Cerebellar cortex (tissue), 1 donor: ENCODE measurements at places on chromosomes 5 and 9.
A peak's percentile ranks its signal among the peaks of the same experiment; 100 is the strongest.

DNA sequence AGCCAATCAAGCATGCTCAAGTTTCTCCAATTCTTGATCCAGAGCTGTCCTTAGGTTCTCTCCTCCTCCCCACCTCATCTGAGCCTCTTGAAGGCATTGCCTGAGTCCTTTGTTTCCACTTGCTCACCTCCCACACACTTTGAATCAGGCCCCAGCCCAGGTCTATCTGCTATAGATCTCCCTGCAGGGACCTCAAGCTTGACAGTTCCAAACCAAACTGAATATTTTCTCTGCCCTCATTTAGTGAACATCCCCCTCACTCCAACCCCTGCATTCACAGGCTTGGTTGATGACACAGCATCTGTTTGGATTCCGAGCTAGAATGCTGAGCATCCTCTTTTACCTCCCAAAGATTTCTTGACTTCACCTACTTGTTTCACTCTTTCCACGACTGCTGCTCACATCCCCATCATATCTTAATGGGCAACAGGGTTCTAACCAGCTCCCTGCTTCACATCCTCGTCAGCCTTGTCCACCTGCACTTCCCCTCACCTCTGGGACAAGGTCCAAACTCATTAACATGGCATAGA, 474.5 kb downstream of the ZSWIM6 start:
- no peak for DNase-seq

DNA sequence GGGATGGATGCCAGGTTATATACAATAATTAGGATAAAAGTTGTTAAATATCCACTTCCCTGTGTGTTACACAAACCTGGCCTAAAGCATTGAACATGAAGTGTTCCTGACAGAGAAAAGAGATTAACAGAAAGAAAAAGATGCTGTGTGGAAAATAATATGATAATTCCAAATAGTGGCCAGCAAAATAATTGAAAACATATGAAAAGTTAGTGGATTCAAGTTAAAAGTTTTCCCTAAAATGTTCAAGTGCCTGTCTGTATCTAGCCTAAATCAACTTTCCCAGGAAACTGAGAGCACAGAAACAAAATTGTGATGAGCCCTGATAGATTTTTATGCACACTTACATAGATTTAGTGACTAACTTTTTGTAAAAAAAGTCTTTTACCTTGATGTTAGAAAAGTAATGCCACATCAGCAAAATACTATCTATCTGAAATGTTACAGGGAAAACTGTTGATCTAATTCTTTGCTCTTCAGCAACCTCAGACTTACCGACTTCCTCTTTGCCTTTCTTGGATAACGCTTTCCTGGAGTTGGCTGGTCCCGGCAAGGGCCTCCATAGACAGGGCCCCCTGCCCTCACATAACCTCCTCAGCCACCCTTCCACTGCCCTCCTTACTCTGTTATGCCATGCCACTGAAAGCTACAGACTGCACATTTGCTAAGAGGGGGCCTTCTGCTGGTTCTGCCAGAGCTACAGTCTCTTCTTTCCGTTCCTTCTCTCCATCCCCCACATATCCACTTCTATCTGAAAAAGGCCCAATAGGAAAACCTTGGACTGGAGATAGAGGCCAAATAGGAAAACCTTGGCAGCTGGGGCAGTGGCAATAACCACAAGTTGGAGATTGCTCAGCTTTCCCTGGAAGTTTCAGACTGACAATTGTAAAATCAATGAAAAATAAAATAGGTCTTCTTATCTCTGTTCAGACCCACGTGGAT, 44.4 kb downstream of the ZNF474 start:
- DNase-seq, result no peak

DNA sequence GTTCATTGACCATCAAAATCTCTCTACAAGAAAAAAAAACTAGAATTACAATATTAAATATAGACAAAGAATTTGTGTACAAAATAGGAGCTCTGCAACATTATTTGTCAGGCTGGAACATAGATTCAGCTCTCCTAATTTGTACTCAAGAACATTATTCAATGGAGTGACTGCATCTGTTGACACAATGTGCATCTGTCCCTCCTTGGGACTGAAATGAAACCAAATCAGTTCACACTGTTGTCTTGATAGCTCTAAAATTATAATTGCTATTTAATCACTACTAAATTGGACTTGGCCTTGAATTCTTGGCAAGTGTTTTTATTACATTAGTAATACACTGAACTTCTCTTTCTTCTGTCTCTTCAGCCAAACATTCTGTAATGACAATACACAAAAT, 47.7 kb downstream of the FTMT start:
- DNase-seq, result no peak

GRCh38 chr9:36939655-36940499, 94.2 kb downstream of the PAX5 start:
- no peak for DNase-seq

- DNase-seq, result no peak
Observed at GRCh38 chr5:115626445-115626823, 598 bp upstream of the TMED7 start.

DNA sequence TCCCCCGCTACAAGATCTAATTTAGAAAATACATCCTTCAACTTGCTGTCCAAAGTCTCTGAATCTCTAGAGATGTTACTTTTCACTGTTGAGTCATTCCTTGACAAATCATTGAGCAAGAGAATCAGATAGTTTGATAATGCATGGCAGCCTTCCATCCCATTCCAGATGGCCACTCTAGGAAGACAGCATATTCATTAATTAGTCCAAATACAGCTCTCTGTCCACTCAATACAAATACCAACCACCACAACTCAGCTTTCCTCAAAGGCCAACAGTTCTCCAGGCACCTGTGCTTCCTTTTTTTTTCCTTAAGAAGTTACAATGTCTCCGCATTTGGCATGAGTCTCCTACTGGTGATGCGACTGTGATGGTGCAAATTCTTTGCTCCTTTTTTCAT, 72.3 kb downstream of the DROSHA start:
- no peak for DNase-seq

DNA sequence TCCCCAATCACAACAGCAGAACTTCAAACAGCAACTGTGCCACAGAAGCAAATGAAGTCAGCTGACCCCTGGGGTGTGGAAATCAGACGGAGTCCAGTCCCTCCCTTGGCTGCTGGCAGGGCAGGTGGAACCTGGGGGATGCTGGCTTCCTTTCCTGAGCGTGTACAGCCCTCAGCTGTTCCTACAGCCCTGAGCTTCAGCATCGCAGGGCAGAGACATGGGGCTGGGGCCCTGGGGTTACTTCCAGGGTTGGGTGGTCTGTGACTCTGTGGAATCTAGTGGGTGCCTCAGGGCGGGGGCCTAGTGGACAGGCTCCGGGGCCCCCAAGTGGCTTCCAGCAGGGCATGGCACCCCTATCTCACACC, 7.3 kb upstream of the RXRA start:
- no peak for DNase-seq

DNA sequence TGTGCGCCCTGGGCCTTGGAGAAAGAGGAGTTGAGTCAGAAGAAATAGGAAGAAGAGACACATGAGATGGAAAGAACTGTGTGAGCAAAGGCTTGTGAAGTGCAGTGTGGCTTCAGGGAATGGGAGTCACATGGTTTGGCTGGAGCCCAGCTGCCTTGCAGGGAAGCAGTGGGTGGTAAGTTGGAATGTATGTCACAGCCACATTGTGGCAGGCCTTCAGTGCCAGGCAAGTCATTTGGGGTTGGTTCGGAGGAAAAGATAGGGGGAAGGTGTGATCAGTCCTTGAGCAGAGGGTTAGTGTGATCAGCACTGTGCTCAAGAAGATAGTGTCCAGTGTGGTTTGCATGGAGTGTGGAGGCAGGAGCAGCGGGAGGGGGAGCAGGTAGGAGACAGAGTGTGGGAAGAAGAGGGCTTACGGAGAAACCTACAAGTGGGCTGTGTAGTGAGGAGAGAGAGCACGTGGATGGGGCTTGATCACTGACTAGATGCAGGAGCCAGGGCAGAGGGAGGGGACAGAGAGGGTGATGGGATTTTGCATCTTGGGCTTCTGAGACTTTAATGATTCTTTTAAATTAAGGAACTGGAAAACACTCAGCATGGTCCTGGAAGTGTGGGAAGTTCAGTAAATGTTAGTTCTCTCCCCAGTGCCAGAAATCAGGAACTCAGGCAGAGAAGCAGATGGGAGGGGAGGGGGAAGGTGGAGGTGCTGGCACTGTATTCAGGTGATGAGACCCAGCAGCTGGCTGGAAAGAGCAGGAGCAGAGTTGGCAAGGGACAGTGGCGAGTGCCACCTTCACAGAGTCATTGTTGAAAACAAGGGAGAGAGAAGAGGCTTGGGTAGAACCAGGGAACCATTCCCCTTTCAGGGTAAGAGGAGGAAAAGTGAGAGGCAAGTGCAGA, 46.6 kb downstream of the ARHGAP26 start:
- peak; percentile 83 for DNase-seq

GRCh38 chr5:107476783-107477182, 194.0 kb downstream of the EFNA5 start:
- no peak for DNase-seq

GRCh38 chr5:116731432-116731831, 156.8 kb upstream of the SEMA6A start:
- DNase-seq, result no peak

- DNase-seq, result no peak
Observed at GRCh38 chr5:56612759-56613158, 202.6 kb upstream of the MAP3K1 start.

GRCh38 chr5:10459080-10460055, 17.7 kb downstream of the ROPN1L start:
- DNase-seq, result no peak

GRCh38 chr9:5587024-5587423, 41.9 kb upstream of the RIC1 start:
- DNase-seq, result no peak

GRCh38 chr5:122858451-122858850, 13.0 kb downstream of the SNX24 start:
- DNase-seq, result no peak

- no peak for DNase-seq
Observed at GRCh38 chr5:76081811-76082771, 1.1 kb upstream of the SV2C start.

GRCh38 chr9:85421641-85422040, 320.1 kb downstream of the AGTPBP1 start:
- DNase-seq, result no peak

GRCh38 chr5:74294231-74294705, 346.3 kb downstream of the ENC1 start:
- DNase-seq, result no peak

- DNase-seq, result no peak
Observed at GRCh38 chr5:169893571-169893970, 86.7 kb downstream of the INSYN2B start.

GRCh38 chr9:125644819-125645507, 62.0 kb downstream of the MAPKAP1 start:
- no peak for DNase-seq

GRCh38 chr5:37184748-37185364, 64.3 kb downstream of the CPLANE1 start:
- no peak for DNase-seq

DNA sequence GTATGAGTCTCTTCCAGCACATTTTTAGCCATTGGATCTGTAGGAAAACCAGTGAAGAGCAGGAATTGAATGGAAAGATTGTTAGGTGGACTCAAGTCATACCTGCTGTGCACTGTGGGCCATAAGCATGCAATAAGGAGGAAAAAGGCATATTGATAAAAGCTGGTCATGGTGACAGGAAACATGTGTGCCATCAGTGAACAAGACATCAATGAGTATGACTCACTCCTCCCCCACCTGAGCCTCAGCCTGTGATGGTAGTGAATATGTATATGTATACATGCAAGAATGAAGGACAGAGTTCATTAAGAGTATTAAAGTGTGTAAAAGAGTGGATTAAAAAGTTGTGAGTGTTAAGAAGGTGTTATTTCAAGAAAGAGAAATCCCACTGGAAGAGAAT, 164.5 kb downstream of the TMEM38B start:
- DNase-seq, result no peak

- DNase-seq, result no peak
Observed at GRCh38 chr9:90290716-90291485, 351.7 kb downstream of the DIRAS2 start.

GRCh38 chr9:107768224-107768623, 278.7 kb upstream of the KLF4 start:
- DNase-seq, result no peak

GRCh38 chr9:101467690-101468089, 32.1 kb upstream of the ALDOB start:
- DNase-seq, result no peak

DNA sequence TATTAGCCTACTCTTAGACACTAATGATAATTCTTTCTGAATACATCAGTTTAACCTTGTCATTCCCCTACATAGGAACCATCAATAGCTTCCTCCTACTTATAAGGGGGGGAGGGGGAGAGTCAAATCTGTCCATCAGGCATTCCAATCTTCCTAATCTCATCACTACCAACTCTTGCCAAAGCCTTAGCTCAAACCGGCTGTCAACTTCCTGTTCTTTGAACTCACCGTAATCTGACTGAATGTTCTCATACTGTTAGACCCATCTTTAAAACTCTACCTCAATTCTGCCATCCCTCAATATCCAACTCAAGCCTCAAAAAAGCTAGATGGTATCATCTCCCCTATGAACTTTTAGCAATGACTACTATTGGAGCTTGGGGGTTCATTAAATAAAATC, 41.9 kb upstream of the RNF38 start:
- no peak for DNase-seq

DNA sequence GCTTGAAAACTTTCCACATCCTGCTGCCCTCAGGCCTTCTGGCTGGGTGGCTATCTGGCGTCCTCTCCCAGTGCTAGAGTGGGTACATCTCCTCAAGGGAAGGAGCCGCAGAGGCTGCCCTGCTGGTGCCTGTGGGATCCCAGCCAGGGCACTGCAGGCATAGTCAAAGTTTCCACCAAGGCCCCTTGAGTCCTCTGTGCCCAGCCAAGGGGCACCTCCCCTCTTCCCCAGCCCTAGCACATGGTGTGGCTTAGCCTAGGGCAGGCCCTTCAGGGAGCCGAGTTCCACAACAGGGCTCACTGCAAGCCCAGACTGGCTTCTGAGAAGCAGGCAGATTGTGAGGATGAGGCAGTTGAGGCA, 103.2 kb downstream of the RGS3 start:
- no peak for DNase-seq

DNA sequence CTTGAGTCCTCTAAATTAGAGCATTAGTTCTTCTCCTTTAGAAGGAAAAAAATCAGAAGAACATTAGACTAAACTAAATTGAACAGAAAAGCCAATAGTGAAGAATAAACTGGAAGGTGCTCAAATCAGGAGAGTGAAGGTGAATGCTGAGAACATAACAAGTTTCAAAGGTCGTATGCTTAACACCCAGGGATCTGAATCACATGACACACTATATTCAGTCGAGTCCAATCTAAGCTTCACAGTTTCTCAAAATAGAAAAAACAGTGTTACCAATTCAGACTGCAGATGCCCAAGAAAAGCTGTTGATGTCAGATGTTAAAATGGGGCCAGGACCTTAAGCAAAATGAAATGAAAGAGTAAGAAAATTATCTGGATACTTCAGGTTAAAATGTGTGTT, 614.5 kb downstream of the EFNA5 start:
- DNase-seq, result no peak

- DNase-seq, result no peak
Observed at GRCh38 chr5:138186002-138186447, 7.1 kb downstream of the KIF20A start.
